Activated CD4-positive, alpha-beta memory T cell treated with anti-CD3 and anti-CD28 coated beads for 36 hours (primary cell): ENCODE measurements at places on chromosomes 16 and 17. TPM values are rescaled to one million over a fixed set of nuclear protein-coding genes. Genes with fewer than 3 reads are reported as not detected.
A peak's percentile ranks its signal among the peaks of the same experiment; 100 is the strongest.

The KRTAP1-1 gene
- not detected for total RNA-seq

The PAM16 gene
- total RNA-seq, result 63.4 TPM

The CCDC137 gene
- total RNA-seq, result 36.8 TPM

The EEF2K gene
- 23.0 TPM for total RNA-seq

The NHLRC4 gene
- total RNA-seq, result 0.31 TPM

The GPRC5B gene
- total RNA-seq, result not detected

The TLCD3B gene
- 5.0 TPM for total RNA-seq

- no peak for DNase-seq
Measured at GRCh38 chr17:79938336-79939093, 97.2 kb downstream of the TBC1D16 start.

GRCh38 chr16:56921571-56921970 is 10.4 kb upstream of the HERPUD1 start:
- no peak for DNase-seq

GRCh38 chr16:977896-978295 is 3.7 kb upstream of the SOX8 start:
- DNase-seq, result no peak

- no peak for DNase-seq
Measured at GRCh38 chr16:59039066-59039720, 305.1 kb upstream of the GOT2 start.

DNA sequence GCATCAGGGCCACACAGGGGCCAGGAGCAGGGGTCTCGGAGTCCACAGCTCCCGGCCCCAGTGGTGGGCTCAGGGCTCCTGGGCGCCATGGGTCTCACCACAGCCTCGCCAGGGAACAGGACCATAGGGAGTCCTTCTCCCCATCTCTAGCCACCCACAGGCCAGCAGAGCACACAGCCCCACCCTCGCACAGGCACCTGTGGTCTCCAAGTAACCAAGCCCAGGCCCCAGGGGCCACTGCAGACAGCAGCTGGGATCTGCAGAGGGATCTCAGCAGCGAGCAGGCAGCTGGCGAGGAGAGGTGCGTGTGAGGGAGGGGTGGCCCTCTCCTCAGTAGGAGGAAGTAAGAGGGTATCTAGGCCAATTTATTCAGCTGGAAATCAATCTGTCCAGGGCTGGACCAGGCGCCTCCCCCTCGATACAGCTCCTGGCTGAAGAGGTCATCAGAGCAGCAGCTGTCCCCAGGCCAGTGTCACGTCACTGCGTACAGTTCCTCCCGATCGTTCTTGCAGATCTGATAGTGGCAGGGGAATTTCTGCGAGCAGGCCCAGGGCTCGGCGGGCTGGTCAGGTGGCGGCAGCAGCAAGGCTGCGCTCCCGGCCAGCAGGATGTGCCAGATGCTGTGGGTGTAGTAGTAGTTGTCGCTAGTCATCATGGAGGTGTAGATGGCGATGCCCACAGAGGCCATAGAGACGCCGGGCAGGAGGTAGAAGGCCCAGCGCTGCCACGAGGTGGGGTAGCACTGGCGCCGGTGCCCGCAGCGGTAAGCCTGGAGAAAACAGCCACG is 1.4 kb upstream of the MRPL28 start:
- no peak for DNase-seq

DNA sequence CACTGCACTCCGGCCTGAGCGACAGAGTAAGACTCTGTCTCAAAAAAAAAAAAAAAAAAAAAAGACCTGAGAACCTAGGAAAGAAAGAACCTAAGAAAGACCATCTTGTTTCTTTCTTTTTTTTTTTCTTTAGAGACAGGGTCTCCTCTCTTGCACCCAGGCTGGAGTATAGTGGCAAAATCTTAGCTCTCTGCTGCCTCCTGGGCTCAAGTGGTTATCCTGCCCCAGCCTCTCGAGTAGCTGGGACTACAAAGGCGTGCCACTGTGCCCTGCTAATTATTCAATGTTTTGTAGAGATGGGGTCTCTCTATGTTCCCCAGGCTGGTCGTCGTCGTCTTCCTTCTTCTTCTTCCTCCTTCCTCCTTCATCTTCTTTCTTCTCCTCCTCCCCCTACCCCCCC is 7.8 kb upstream of the BIRC5 start:
- DNase-seq, result no peak

DNA sequence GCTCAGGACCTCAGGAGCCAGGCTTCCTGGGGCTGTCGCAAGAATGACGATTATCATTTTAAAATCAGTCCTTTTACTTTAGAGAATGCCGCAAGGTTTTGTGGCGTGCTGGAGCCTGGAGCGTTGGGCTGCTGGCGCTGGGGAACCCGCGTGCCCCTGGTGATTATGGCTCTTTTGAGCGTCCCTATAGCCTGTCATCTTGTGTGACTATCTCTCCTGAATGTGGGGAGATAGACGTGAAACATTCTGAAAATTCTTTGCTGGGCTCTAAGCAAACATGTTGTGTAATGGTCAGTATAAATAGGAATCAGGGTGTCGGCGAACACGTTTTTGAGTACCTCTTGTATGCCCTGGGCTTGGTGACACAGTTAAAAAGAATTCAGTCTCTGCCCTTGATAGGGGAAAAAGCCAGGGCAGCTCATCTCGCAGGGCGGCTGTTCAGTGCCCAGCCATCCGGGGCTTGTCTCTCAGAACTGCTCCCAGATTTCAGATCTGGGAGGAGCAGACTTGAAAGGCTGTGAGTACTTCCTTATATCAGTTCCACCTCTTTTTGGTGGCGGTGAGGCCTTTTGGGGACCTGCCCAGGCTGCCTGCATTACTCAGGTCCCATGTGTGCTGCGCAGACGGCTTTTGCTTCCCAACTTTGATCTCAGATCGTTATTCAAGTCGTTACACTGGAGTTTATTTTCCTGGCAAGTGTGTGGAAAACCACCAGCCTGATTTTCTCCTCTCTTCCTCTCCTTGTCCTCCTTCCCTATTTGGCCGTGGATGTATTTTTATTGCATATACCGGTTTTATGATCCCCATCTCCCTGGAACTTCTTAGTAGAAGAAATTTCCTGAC is 973 bp downstream of the SLC7A6 start:
- DNase-seq, result peak; percentile 73

DNA sequence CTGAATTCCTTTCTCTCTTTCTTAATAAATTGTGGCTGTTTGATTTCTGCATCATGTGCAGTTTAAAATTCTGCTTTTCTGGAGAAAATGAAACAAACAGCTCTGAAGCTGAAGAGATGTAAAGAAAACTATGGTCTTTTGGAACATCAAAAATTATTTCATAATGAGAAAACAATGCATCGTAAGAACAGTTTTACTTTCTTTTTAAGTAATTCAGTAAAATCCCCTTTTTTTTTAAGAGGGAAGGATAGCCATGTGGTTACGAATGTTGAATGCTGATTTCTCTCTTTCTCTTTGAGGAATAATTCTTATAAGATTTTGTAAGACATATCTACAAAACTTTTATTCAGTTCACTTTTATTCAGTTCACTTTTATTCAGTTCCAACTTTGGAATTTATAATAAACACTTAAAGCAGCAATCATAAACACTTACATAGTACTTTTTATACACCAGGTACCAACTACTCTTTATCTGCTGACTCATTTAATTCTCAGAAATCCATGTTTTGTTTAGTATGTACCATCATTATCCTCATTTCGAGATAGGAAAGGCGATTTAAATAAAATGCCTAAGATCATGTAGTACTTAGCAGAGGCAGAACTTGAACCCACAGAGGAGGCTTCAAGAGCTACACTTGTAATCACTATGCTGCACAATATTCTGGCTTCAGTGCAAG is 26.6 kb downstream of the CNTNAP4 start:
- DNase-seq, result no peak
